Central memory CD4-positive, alpha-beta T cell (primary cell): ENCODE measurements at places on chromosomes 11 and 22.

- no peak for DNase-seq
Observed at GRCh38 chr11:115918576-115918975, 414.4 kb upstream of the CADM1 start.

DNA sequence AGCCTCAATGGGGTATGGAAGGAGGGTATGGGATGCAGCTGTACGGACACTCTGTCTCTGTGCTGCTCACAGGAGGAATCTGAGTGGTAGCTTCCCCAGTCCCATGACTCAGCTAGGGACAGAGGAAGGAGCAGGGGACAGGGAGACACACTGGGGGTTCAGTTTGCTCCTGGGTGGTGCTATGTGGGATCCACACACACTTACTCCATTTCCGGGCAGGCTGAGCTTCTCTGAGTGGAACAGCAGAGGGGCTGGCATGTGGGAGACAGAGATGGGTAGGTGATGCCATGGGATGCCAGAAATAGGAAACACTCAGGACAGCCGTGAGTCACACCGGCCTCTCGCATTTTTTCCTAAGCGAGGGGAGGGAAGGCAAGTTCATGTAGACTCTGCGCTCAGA, 59.2 kb upstream of the KIRREL3 start:
- DNase-seq: no peak

GRCh38 chr11:100562128-100562527, 125.0 kb upstream of the ARHGAP42 start:
- no peak for DNase-seq

DNA sequence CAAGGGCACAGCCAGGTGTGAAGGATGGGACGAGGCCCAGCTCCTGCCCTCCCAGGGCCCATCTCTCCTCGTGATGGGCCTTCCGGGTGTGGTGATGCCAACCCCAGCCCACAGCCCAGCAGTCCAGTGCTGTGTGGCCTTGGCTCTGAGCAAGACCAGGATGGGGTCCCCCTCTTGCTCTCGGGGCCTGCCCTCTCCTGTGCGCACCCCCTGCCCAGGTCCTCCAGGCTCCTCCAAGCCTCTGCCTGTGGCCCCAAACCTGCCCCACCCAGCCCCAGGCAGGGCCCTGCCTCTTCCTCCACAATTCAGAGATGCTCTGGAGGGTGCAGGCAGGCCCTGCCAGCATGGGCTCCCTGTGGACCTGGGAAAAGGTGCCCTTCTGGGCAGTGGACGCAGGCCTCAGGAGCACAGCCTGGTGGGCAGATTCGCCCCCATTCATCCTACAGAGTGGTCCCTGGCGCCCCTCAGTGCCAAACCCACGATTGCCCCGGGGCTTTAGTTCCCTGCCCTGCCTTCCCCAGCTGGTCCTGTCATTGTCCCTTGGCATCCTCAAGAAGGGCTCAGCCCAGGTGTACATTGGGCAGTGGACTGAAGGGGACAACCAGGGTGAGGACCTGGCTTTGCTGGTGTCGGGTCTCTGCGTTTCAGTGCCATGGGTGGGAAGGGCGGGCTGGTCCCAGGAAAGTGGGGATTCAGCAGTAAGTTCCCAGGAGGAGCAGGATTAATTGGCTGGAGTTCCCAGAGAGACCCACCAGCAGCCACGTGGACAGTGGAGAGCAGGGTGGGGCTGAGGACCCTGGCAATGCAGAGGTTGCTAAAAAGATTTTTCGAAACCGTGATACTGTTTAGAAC, 19.8 kb downstream of the EIF1AD start:
- DNase-seq: no peak

- DNase-seq: no peak
Observed at GRCh38 chr11:7538466-7539454, 25.0 kb downstream of the PPFIBP2 start.

- no peak for DNase-seq
Observed at GRCh38 chr11:78612721-78613377, 38.2 kb upstream of the NARS2 start.
